Activated CD8-positive, alpha-beta memory T cell treated with anti-CD3 and anti-CD28 coated beads for 48 hours (primary cell): ENCODE measurements at places on chromosomes 2 and 18.
A peak's percentile ranks its signal among the peaks of the same experiment; 100 is the strongest.

DNA sequence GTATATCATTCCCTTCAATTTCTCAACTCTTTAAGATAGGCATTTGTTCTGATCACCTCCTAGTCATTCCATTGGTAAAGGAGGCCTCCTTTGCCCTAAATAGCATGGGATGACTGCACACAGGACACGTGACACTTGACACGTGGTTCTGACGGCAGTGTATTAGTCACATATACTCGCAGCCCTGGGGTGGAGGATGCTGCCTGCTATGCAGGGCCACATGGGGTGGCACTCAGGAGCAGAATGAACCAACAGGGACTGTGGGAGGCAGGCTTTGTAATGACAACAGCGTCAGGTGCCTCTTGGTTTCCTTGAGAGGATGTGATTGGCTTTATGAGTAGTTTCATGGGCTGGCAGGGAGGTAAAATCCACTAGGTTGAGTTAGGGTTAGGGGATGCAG, 9.3 kb upstream of the KCNS3 start:
- no peak for DNase-seq

DNA sequence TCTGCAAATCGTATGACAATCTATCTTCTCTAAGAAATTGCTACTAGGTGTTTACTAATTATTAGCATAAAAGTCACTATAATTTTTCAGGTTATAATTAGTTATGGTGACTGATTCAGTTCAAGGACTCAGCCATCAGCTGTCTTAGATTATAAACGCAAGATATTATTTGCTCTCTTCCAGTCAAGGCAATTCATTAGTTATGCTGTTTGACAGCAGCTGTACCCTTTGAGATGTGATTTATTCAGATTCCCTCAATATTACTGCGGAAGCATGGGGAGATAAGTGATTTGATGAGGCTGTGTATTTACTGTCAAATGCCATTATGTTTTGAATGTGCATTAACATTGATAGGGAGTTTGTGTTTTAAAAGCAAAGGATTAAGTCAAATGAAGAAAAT, 558.9 kb upstream of the FSIP2 start:
- no peak for DNase-seq

DNA sequence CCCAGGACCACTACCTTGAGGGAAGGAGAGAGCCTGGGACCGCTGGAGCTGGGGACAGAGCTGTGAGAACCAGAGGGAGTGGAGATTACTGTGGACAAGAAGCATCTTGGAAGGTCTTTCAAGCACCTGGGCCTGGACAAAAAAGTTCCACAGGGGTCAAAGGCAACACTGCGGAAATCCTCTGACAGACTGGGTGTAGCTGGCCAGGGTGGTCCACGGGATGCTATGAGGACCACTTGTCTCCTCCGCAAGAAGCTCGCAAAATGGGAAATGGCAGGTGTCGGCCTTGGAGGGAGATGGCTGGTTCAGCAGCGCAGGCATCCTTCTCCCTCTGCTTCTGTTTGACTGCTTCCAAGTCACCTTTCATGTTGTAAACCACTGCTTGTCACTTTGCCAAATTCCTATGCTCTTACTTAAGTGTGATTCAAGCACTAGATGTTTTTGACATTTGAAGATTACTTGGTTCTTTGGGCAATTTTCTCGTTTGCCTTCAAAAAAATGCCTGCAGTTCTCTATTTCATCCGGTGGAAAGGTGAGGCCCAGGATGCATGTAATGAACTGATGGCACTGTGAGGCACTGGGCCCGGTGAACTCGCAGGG, 27.7 kb downstream of the KLHL29 start:
- DNase-seq, result no peak

DNA sequence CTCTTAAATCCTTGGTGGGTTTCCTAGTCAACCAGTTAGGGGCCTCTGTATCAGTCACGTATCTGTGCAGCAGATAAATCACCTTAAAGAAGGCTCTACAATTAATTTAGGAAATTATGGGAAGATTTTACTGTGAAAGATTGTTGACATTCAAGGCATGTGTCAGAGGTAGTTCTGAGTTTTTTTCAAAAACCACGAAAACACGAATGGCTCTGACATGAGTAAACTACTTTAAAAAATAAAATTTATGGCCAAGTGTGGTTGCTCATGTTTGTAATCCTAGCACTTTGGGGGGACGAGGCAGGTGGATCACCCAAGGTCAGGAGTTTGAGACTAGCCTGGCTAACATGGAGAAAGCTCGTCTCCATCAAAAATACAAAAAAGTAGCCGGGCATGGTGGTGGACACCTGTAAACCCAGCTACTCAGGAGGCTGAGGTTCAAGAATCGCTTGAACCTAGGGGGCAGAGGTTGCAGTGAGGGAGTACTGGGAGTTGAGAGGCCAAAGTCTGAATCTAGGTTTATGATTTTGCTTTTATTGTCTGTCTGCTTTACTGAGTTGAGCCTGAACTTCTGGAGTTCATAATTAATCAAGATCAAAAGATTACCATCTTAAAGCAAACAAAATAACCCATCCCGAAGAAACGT, 77.1 kb downstream of the SPRED2 start:
- no peak for DNase-seq

DNA sequence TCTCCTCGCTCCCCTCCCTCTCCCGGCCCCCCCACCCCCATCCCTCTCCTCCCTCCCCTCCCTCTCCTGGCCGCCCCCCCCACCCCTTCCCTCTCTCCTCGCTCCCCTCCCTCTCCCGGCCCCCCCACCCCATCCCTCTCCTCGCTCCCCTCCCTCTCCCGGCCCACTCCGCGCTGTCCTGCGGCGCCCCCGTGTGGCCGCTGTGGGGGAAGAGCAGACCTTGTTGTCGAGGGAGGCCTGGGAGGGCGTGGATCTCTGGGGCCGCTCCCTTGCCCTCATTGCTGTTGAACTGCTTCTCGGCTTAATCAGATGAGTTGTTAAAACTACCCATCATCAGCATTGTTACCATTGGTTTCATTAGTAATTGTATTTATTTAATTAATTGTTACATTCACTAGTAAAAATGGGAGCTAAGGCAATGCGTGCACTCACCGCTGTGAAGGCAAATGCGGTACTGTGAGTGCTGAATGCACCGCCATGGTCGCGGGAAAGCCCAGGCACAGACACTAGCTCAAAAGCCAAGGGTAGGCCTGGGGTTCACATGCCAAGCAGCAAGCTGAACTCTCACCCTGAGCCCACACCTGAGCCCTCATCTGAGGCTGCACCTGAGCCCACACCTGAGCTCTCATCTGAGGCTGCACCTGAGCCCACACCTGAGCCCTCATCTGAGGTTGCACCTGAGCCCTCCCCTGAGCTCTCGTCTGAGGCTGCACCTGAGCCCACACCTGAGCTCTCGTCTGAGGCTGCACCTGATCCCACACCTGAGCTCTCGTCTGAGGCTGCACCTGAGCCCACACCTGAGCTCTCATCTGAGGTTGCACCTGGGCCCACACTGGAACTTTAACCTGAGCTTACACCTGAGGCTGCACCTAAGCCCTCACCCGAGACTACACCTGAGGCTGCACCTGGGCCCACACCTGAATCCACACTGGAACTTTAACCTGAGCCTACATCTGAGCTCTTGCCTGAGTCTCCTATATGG, 8.8 kb downstream of the RTP5 start:
- DNase-seq, result peak; percentile 54

DNA sequence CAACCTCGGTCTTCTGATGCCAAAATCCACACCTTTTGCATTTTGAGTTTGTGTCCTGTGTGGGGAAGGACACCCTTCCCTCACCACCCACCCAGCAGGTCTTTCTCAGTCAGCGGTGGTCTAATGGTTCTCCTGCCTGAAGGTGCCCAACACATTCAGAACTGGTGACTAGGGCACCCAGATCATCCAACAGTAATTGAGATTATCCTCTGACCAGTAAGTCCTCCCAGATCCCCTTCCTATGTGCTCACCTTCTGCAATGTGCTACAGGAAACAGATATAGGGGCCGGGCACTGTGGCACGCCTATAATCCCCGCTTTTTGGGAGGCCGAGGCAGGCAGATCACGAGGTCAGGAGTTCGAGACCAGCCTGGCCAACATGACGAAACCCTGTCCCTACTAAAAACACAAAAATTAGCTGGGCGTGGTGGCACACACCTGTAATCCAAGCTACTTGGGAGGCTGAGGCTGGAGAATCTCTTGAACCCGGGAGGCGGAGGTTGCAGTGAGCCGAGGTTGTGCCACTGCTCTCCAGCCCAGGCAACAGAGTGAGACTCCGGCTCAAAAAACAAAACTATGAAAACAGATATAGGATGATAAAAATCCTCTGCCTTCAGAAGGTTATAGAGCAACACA, 56.2 kb downstream of the REEP1 start:
- DNase-seq, result no peak

GRCh38 chr2:102208774-102209173, 22.0 kb downstream of the IL1RL2 start:
- DNase-seq, result no peak

GRCh38 chr18:37419315-37419714, 146.3 kb downstream of the CELF4 start:
- DNase-seq, result no peak

DNA sequence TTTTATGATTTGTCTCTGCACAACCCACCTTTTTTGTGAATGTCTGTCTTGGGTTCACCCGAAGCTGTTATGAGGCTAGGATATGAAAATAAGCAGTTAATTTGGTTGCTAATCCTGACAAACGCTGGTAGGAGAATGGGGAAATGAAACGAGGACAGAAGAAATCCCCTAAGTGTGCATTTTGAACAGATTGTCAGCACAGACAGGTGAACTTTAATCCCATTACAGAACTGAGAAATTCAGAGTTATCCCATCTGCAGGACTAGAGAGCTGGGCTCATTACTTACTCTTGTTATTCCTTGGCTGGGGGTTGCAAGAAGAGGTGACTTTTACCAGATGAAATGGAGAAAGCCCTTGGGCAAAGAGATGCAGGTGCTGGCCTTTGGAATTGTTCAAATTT, 123.3 kb upstream of the NYAP2 start:
- DNase-seq, result no peak

DNA sequence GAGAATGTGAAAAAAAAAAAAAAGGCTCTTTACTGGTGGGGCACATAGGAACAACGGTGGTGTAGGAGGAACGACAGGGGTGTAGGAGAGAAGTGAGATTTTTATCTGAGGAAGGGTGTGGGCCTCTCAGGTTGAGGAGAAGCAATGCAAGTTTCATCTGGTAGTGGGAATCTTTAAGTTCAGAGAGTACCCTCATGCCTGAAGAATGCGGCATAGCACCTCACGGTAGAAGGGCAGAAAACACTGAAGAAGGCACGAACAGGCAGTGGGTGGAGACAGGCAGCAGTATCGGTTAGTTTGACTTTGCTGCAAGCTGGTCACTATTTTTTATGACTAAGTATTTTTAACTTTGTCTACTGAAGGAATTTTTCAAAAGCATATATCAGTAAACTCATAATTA, 52.2 kb upstream of the TSPYL6 start:
- no peak for DNase-seq

GRCh38 chr2:100365434-100365833, 43.1 kb upstream of the LONRF2 start:
- no peak for DNase-seq

DNA sequence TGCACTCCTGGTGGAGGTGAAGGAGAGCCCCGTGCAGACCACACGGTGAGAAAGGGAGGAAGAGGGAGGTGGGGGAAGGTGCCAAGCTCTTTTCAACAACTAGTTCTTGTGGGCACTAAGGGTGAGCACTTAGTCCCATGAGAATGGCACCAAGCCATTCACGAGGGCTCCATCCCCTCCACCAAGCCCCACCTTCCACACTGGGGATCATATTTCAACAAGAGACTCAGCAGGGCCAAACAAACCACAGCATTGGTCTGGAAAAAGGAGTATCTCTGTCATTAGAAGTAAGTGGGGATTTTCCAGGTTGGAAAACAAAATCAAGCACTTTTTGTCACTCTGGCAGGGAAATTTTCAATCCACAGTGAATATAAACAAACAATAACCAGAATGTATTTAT, 38.4 kb downstream of the ZAP70 start:
- DNase-seq, result no peak

- no peak for DNase-seq
Observed at GRCh38 chr2:241063093-241063551, 39.0 kb downstream of the MTERF4 start.

DNA sequence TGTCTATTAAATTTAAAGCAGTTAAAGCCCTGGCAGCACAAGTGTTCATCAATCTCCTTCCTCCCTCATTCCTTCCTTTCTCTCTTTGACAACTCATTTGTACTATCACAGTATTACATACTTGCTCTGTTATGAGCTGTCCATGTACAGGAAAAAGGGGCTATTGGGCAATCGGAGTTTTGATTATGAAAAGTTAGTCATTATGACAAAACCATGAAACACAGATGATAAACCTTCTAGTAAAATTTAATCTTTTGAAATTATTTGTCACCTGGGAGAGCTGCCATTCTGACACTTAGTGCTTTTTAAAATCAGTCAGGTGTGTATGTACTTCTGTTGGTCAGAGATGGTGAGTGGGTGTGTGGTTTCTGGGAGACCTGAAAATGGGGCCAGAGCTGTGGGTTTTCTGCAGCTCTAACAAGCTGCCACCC, 39.4 kb downstream of the MAP4K4 start:
- no peak for DNase-seq

DNA sequence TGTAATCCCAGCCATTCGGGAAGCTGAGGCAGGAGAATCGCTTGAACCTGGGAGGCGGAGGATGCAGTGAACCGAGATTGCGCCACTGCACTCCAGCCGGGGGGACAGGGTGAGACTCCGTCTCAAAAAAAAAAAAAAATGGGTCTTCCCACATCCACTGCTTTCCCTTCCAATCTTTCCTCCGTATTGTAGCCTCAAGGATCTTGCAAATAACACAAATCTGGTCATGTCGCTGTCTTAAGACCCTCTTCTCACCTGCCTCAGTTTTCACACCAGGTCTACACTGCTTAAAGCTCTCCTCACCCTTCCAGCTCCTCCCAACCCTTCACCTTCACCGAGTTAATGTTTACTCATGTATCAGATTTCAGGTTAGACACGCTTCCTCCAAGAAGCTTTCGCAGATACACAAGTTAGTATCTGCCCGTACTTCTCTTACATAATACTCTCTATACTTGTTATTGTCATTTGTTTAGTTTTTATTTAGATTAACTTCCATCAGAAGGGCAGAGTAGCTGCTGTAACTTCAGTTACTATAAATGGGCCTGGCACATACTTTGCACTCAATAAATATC, 1.5 kb downstream of the IER3IP1 start:
- DNase-seq, result no peak

GRCh38 chr2:238327751-238328150, 7.4 kb downstream of the TRAF3IP1 start:
- no peak for DNase-seq
